ENCODE measurements at places on chromosomes 16 and 17.
A peak's percentile ranks its signal among the peaks of the same experiment; 100 is the strongest.

- no peak for DNase-seq
Measured at GRCh38 chr16:29831490-29831889, 11.2 kb downstream of the MVP start.

- DNase-seq: no peak
Measured at GRCh38 chr16:2825049-2825742, 4.9 kb upstream of the ZG16B start.

- no peak for DNase-seq
Measured at GRCh38 chr17:62704381-62704971, 77.0 kb downstream of the MRC2 start.

- DNase-seq: no peak
Measured at GRCh38 chr17:40625311-40625710, 22.3 kb downstream of the SMARCE1 start.

DNA sequence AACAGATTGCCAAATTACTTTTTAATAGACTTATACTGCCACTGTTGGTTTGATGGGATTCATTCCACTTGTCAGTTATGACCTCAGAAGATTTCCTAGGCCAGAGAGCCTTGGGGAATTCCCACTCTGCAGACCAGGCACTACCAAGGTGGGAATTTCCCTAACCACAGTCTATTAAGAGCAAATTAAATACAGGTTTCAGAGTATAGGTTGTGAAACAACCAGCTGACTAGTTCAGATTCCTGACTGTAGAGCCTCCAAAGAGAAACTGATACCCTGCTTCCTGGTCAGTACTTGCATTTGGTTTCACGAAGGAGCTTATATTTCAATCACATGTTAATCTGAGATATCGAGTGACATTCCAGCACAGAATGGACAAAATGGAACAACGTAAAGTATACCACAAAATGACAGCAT is 186.5 kb downstream of the STX8 start:
- peak; percentile 61 for DNase-seq

GRCh38 chr17:77320044-77320440 is 179.3 kb downstream of the SEC14L1 start:
- DNase-seq: no peak

- DNase-seq: no peak
Measured at GRCh38 chr17:10613775-10614513, 43.2 kb downstream of the MYH3 start.

DNA sequence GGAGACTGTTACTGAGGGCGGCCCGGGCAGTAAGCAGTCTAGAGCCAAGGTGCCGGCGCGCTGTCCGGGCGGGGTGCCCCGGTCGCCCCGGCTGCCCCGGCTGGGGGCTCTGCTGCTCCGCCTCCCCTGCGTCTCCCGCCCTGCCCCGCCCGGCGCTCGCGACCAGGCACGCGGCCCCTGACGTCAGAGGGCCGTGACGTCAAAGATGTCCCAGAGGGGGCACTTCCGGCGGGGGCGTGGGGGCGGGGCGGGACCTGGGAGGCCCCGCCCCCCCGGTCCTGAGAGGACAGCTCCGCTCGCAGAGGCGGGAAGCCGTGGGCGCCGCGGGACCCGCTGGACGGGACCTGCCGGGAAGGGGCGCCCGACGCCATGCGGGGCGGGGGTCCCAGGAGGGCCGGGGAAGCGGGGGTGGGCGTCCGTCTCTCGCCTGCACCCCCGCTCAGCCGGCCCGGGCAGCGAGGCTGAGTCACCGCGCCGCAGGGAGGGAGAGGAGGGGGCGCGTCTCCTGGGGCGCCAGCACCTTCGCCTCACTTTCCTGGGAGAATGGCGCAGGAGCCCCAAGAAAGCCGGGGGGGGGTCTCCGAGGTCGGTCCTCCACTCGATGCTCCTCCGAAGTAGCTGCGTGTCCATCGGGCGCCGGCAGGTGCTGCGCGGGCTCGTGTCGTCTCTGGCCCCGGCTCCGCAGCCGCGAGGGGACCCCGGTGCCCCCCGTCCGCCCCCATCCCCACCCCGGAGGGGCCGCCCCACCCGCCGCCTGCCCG is 4.4 kb upstream of the HIC1 start:
- DNase-seq: peak; percentile 86

DNA sequence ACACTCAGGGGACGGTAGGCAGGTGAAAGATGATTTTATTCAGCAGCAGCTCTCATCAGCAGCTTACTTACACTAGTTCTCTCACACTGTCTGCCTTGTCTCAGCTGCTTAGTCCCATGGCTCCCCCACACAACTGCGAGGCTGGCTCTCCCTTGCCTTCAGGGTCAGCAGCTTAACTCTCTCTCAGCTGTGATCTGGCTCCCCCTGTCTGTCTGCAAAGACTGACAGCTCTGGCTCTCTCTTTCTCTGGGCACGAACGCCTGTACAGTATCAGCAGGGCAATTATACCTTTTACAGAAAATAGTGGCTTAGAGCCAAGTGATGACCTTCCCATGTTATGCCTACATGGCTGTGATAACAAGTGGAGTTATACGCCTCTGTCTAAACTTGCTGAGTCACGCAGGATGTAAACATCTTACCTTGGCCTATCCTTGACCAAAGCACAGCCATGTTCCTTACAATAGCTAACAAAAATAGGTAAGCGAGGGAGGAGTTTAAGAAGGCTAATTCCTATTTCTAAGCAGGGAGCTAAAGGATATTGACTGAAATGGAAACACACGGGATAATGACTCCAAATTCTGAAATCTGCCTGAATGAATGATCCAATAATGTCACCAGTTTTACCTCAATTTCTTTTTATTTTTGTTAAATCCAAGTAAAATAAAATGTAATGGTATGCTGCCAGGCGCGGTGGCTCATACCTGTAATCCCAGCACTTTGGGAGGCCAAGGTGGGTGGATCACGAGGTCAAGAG is 1.1 kb upstream of the NDUFAB1 start:
- peak; percentile 48 for DNase-seq
